ENCODE measurements at places on chromosomes 11 and 22.

GRCh38 chr11:60251485-60252212 is 8.7 kb upstream of the MS4A4E start:
- DNase-seq: no peak

DNA sequence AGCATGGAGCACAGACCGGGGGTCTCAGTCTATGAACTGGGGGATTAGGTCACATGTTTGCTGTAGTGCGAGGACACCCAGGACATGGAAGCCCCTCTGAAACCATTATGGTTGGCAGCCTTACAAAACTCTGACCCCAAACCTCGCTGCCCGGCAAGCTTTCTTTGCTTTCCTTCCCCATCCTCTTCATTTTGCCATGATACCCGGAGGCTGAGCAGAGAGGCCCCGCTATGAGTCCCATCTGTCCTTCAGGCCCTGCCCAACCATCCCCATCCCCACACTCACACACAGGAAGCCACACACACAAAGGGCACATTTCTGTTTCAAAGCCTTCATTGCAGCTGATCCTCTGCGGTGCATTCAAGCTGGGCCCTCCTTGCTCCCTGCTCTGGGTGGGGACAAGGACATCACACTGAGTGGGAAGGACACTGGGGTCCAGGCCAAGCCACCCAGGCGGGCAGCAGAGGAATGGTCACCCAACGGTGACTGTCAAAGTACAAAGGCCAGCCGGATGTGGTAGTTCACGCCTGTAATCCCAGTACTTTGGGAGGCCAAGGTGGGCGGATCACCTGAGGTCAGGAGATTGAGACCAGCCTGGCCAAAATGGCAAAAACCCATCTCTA is 176.5 kb downstream of the CTTN start:
- no peak for DNase-seq

DNA sequence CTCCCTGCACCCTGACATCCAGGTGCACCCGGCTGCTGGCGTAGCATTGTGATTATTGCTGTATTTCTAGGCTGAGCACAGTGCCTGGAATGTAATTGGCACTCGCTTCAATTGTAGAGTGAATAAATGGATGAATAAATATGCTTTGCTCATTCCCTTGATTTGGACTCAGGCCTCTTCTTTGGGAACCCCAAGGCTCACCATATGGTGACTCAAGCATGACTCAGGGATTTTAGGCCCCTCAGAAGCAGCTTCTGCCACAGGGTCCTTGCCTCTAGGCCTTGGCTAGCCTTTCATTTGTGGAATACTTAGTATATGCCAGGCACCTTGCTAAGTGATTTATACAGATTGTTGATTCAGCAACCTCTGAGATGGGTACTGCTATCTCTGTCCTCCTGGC is 78.9 kb downstream of the GRIK4 start:
- no peak for DNase-seq

DNA sequence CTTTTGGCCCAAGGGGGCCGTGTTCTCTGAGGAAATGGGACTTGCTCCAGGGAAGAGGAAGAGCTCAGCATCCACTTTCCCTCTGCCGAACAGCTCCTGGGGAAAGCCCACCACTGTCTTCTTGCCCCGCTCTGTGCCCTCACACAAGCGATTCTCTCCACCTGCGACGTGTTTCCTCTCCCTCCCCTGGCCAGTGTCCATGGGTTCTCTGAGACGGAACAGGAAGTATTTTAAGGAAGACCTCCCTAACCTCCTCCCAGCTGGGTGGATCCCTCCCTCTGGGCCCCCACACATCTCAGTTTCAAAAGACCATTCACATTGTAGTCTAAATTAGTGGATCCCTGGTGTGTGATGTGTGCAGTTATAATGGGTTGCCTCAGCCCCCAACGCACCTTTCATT is 1.6 kb downstream of the TP53AIP1 start:
- no peak for DNase-seq

DNA sequence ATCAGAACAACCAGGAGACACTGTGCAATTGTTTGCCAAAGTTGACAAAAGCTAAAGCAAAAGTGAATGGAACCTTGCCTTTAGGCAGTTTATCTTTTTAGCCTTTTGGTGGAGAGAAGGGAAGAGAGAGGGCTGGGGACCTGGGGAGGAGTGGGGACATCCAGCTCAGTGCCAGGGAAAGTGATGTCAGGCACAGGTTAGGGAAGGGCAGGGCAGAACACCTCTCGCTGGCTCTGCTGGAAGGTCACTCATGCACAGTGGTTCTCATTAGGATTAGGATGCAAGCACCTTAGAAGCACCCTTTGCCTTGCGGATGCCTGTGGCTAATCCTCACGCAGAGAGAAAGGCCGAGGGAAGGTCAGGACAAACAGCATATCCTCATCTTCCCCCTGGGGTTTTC is 14.3 kb upstream of the LINC01488 start:
- no peak for DNase-seq

- DNase-seq: no peak
Observed at GRCh38 chr11:35723493-35723892, 60.9 kb downstream of the TRIM44 start.

DNA sequence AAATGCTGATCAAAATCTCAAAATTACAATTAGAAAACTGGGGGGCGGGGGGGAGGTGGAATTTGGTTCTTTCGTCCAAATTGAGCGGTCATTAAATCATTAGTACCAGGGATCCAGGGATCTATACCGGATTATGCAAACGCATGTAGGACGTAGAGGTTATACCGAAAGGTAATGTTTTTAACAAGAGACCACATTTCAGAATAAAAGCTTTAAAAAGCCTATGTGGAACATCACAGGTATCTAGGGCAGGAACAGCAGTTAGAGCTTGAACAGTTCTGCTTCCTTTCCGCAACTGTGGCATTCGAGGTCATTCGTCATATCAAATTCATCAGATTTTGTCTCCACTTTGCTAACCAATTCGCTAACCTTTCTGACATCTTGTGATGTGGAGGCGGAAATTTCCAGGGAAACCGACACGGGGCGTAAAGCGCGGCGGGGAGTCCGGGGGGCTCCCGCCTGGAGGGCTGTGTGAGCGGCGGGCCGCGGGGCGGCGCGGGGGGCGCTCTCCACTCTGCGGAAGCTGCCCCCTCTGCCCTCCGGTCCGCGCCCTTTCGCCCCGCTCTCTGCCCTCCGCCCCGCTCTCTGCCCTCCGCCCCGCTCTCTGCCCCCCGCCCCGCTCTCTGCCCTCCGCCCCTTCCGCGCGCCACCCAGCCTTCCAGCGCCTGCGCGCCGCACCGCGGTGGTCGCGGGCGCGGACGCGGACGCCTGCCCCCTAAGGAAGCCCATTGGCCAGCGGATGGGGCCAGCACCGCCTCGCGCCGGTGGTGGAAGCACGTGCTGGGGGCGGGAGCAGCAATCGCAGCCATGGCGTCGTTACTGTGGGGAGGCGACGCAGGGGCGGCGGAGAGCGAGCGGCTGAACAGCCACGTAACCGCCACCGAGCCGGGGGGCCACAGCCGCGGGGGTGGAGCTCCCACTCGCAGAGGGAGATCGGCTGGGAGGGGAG is at the start of gene DDX25:
Gene DDX25 (plus strand): TSS at position 798 of the 949 bp plus-strand sequence. CDS start 10 bp downstream, at position 808.
- no peak for DNase-seq

DNA sequence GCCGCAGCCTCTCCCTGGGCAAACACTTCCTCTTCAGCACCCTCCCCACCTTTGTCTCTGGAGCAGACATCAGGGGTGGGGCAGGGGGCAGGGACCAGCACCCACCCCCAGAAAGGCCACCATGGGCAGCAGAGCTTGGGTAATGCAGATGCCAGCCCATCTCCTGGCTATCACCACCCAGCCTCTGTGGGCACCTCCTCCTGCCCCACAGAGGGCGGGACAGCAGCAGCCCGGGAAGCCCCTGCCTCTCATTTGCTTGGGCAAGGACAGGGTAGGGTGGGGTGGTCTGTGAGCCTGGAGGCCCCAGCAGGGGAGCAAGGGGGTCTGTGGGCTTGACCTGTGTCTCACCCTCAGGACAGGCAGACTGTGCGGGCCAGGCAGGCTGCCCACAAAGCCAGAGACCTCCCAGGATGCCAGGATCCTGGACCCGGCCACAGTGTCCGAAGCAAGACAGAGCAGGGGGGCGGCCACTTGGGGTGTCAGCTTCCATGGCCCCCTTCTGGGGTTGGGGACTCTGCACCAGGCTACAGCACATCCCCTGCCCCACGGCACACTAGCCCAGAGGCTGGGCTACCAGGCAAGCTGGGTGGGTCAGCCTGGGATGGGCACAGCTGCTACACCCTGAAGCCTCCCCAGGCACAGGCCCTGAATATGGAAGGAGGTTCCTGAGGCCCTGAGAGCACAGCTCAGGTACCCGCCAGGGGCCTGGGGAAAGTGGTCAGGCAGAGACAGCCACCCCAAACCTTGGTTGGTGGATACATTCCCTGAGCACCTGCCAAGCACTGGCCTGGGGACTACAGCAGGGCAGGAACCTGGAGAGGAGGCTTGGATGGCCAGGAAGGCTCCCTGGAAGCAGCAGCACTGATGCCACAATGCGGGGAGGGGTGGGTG is 4.5 kb downstream of the RNH1 start:
- DNase-seq: no peak

GRCh38 chr11:62574363-62575071 is 826 bp upstream of the EEF1G start:
- DNase-seq: no peak
